ENCODE measurements at places on chromosomes 6 and 20.

GRCh38 chr6:90425161-90425641, 128.6 kb upstream of the BACH2 start:
- no peak for DNase-seq

GRCh38 chr6:108665495-108666196, 104.9 kb downstream of the FOXO3 start:
- DNase-seq = no peak

DNA sequence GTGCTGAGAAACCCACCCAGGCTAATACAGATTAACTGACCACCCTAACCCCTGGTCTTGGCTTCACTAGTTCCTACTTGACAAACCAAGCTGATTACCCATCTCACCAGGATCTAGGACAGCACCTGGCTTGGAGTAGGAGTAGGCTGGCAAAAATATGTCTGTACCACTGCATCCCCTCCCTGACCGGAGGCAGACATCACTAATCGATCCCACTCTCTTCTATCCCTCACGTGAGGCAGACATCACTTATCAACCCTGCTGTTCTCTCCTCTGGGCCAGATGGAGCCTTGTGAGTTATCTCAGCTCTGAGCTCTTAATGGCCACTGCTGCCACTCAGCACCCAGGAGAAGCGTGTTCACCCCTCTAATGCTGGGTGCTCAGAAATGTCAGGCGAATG, 324.3 kb downstream of the CDH4 start:
- no peak for DNase-seq

- no peak for DNase-seq
Measured at GRCh38 chr20:14947536-14947935, 610.1 kb upstream of the FLRT3 start.

DNA sequence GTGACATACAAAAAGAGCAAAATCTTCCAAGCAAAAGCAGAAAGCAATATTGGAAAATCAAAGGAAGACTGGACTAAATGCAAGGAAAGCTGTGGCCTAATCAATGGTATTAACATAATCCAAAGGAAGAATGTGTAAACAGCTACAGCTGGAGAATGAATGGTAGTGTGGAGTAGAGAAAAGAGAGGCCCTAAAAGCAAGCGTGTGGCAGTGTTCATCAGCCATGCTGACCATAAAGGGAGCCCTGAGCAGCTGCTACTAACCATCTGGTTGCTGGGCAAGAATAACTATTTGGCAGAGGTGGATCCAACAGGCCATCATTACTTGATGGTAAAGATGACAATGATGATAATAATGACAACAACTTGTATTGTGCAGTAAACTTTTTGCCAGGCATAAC, 148.5 kb upstream of the BEND6 start:
- no peak for DNase-seq

DNA sequence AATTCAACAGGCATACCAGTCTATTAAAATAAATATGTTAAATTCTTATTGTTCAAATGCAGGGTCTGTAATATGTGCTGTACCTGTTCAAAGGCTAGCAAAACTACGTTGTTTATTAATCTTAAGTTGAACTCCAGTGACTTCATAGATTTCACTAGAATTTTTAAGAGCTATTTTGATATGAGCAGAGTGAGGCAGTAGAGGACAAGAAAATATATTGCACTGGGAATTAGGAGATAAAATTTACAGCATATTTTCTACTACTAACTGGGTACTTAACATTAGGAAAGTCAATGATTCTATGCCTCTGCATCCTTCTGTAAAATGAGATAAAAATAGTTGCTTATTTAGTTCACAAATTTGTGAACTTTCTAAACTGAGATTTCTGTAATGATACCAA, 162.2 kb upstream of the BMP5 start:
- DNase-seq = no peak

GRCh38 chr6:22468256-22468965, 101.0 kb upstream of the HDGFL1 start:
- DNase-seq = no peak

- peak; percentile 83 for DNase-seq
Measured at GRCh38 chr6:55397986-55398385, 70.7 kb downstream of the GFRAL start.

GRCh38 chr20:46572153-46572552, 21.7 kb upstream of the OCSTAMP start:
- DNase-seq = no peak

GRCh38 chr6:24004062-24004461, 122.0 kb upstream of the NRSN1 start:
- DNase-seq = no peak

DNA sequence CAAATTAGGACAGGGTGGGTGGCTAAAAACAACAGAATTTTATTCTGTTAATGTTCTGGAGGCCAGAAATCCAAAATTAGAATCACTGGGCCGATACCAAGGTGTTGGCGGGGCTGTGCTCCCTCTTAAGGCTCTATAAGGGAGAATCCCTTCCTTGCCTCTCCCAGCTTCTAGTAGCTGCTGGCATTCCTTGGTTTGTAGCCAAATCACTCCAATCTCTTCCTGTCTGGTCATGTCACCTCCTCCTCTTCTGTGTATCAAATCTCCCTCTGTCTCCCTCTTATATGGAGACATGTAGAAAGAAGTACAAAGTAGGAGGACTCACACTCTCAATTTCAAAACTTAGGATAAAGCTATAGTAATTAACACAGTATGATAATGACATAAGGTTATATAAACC, 102.9 kb upstream of the SIRPA start:
- no peak for DNase-seq

DNA sequence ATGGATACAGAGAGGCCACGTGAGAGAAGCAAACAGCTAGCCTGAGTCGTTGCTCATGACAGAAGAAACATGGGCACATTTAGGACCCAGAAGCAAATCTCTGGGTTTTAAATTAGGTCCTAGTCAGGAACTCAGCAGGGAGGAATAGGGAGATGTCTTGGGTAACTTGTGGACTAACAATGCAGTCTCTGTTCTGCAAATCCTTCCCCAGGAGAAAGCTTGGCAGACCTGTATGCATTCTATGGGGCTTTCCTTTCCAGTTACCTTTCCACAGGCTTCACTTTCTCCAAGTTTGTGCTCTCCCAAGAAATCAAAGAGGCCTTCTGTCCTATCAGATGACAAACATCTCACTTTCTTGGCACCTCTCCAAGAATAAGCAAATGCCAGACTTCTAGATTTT, 47.2 kb upstream of the PLCB4 start:
- DNase-seq = peak; percentile 16

DNA sequence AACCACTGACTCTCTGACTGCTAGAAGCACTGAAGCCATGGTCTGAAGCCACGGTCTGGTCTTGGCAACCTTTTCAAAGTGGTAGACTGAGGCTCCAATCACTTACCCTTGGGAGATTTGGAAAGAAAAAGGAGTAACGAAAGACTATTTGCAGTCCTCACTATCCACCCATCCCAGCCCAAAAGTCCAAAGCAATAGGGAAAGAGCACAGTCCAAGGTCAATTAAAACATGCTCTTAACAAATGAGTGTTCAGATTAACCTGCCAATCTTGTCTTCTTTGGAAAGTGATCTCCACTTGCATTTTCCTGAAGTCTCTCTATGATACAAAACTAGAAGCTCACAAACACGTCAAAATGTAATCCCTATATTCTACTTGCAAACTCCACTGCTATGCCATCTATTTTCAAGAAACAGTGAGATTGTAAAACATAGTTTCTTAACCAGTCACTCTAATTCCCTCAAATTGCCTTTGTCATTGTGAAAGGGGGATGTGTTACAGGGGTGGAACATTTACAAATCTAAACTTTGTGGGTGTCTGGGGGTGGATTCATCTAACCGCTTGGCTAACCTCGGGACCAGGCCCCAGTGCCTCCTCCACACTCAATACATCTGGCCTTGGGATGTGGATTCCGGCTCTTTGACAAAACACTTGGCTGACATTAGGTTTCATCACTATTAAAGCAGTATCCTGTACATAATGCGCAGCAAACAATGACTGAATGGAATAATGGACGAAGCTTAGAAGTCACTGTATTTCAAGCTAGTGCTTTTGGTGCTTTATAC, 56.4 kb downstream of the B4GALT5 start:
- no peak for DNase-seq

- DNase-seq = peak; percentile 49
Measured at GRCh38 chr6:34145161-34146020, 496 bp downstream of the GRM4 start.

DNA sequence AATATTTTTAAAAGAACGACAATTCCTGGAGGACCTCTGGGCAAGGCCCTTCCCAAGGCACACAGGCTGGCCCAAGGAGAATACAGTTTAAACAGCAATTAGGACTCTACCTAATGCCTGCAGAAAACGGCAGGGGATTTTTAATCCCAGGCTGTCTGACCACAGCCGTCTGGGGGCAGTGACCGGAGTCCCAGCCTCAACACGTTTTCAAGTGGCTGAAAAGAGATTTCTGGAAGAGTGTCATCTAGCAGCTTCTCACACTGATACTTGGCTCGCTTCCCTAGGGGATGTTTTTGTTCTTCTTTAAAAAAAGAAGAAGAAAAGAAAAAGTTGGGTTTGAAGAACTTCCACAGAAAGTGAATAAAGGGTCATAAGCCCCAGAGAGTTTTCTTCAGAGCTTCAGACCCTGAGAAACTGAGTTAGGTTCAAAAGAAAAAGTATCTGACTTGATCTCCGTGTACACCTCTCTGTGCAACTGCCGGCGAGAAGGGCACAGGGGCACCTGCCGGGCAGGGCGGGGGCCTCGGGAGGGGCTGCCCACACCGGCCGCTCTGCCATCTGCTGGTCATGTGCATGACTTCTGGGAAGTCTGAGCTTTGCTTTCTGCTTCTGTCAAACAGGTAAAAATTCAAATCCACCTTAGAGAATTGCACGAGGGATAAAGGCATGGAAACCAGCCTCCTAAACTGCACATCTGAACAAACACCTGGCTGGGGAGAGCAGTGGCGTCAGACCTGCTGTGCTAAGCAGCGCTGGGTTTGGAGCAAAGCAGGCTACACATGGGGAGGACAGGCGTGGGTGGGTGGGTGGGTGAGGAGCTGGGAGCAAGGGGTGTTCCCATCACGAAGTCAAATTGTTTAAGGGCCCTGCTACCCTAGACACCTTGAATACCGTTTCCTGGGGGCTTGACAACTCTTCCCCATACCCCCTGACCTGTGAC, 33.0 kb downstream of the RRBP1 start:
- DNase-seq = peak; percentile 13

DNA sequence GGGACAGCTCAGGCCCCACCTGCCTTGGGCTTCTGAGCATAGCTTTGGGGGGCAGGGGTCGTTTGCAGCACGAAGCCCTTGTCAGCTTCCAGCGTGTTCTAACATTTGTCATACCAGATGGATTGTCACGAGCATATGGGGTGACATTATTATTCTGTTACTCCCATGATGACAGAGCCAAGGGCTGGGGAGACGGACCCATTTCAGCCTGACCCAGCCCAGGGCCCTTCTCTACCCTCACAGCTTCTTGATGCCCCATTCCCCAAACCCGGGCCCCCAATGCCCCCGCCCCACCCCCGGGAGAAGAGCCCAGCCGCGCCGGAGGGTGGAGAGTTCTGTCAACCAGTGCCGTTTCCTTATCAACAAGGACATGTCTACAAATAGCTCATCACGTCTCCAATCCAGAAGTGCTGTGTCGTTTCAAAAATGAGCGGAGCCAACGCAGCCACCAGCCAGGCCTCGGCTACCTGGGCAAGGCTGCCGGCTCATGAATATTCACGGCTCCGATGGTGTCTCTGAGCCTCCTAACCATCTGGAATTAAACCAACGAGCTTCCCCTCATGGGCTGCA, 9.6 kb upstream of the CHRNA4 start:
- DNase-seq = no peak

DNA sequence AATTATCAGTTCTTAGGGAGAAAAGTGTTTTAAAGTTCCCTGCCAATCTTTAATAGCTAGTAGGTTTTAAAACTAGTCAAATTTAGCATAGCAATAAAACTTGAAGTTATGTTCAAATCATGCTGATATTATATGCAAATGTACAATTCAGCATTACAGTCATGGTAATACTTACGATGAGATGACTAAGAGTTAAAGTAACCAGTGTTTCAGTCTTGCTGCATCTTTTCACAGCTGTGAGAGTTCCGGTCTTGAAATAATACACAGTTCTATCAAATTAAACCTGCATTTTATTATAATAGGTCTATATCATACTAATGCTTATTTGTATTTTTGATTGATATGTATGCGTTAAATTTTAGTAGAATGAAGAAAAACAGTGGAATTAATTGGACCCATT, 26.1 kb downstream of the POPDC3 start:
- DNase-seq = peak; percentile 42

- no peak for DNase-seq
Measured at GRCh38 chr6:150408842-150409241, 40.0 kb downstream of the IYD start.

- no peak for DNase-seq
Measured at GRCh38 chr6:56946368-56946767, 8.5 kb upstream of the BEND6 start.

DNA sequence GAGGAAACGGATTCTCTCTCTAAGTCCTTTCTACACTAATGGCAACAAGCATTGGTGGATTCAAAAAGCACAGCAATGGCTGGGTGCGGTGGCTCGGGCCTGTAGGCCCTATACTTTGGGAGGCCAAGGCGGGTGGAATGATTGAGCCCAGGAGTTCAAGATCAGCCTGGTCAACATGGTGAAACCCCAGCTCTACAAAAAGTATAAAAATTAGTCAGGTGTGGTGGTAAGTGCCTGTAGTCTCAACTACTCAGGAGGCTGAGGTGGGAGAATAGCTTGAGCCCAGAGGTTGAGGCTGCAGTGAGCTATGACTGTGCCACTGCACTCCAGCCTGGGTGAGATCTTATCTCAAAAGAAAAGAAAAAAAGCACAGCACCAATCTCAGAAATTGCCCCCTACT, 19.3 kb downstream of the PAQR8 start:
- no peak for DNase-seq

GRCh38 chr20:24960861-24961260, 11.8 kb downstream of the CST7 start:
- DNase-seq = no peak

- no peak for DNase-seq
Measured at GRCh38 chr6:137387096-137387764, 107.0 kb downstream of the OLIG3 start.

GRCh38 chr6:91213229-91213901, 626.5 kb upstream of the MAP3K7 start:
- no peak for DNase-seq

GRCh38 chr6:122735582-122735981, 43.9 kb upstream of the FABP7 start:
- no peak for DNase-seq
